ENCODE measurements at places on chromosomes 5 and 9.
A peak's percentile ranks its signal among the peaks of the same experiment; 100 is the strongest.

- peak; percentile 18 for DNase-seq
Measured at GRCh38 chr5:158198636-158199035, 339.7 kb upstream of the CLINT1 start.

GRCh38 chr9:133227242-133227860 is 18.3 kb upstream of the OBP2B start:
- no peak for DNase-seq

- DNase-seq, result no peak
Measured at GRCh38 chr5:58998544-58998943, 415.7 kb downstream of the RAB3C start.

DNA sequence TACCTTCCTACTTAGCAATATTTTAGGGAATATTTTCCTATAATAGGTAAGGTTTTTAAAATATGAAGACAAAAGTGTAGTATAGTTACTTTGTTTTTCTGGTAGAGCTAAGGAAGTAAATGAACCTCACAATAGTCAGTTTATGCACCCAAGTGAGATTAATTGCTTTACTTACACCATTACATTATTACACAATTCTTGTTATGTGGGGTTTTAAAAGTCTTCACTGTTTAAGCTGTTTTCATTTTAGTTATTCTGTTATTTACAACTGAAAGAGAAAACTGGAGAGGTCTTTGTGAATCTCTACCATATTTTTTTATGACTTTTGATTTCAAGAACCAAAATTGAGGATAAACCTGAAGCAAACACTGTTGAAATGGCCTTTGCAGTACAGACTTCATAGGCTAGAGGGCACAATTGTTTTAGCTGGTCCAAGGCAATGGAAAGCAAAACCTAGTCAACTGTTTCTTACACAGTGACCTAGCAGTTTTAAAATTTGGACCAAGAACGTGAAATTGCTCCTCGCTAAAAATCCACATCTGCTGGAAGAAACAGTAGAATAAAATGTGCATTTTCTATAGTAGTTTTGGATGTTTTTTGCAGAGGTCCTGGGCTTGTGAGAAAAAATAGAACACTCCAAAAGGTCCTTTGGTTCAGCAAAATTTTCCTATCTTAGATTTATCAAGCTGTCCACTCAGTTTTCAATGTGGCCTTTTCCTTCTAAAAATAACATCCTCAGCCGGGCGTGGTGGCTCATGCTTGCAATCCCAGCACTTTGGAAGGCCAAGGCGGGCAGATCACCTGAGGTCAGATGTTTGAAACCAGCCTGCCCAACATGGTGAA is 66.4 kb upstream of the FER start:
- DNase-seq, result peak; percentile 16

- DNase-seq, result no peak
Measured at GRCh38 chr9:78131969-78132700, 100.5 kb upstream of the GNAQ start.

DNA sequence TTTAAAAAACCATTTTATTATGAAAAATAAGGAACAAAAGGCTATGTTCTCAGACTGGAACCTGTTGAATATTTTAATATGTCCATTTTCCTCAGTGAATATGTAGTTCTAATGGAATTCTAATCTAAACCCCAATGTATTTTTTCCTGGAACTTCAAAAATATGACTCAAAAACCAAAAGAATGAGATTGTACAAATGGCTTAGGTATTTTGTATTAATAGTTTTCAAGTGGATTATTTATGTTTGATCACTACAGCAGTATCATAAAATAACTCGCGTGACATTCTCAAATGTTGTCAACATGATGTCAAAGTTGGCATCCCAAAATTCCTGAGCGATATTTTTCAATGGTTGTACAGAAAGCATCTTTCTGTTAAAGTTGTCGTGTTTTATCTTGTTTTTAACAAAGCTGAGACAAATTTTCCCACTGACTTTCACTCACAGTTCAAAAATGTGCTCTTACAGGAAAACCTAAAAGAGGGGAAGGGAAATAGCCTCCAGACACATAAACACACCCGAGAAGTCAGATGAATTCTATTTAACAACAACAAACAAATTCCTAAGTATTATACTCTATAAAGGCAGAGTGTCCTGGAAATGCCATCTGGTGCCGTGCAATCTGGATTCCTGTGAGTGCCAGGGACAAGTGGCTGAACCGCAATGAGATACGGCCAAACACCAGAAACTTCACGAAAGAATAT is 68.1 kb upstream of the TAS2R1 start:
- no peak for DNase-seq

DNA sequence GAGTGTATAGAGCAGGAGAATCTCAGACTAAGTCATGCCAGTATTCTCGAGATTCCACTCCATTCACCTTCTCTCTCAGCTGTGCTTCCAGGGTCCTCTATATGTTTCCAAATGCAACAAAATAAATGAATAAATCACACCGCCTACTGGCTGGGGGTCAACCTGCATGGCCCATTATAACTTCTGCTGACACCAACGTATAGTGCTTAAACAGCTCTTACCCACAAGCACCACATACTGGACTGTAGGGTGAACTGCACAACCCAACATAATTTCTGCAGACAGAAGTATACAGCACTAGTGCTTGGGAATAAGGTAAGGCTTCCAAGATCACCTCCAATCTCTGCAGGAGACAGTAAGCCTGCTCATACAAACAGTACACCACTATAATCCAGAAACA is 33.1 kb upstream of the HTR4 start:
- DNase-seq, result no peak

DNA sequence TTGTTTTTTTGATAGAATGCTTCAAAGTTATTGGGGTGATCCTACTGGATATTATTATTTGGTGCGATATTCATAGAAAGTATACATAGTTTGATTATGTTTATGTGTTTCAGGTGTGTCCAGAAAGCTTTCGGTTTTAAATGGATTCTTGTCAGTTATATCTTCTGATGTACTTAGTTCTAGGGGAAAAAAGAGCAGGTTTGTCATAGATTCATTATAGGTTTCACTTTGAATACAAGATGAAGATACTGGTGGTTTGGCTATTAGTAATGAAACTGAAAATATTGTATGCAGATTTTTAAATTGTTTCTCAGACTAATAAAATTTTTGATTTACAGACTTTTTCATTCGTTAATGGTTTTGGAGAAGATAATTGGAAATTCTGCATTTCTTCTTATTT is 98.9 kb downstream of the MAN2A1 start:
- DNase-seq, result no peak

- no peak for DNase-seq
Measured at GRCh38 chr5:67607958-67608357, 411.4 kb upstream of the CD180 start.

GRCh38 chr5:126538579-126538978 is 56.4 kb downstream of the ALDH7A1 start:
- no peak for DNase-seq

DNA sequence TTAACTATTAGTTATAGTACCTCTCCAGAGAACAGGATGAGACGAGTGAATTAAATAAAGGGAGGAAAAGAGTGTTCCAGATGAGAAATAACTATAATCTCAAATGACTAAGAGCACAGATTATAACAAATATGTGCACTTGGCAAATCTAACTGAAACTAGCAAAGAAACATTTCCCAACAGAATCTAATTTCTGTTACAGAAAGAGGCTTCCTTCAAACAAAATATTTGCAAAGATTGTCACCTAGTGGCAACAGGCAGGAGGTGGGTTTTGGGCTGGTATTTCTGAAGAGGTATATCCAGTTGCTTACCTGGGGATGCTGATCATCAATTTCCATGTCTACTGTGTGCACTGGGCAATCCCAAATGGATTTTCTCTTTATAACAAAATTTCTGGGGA is 5.6 kb upstream of the SPDL1 start:
- DNase-seq, result peak; percentile 11

DNA sequence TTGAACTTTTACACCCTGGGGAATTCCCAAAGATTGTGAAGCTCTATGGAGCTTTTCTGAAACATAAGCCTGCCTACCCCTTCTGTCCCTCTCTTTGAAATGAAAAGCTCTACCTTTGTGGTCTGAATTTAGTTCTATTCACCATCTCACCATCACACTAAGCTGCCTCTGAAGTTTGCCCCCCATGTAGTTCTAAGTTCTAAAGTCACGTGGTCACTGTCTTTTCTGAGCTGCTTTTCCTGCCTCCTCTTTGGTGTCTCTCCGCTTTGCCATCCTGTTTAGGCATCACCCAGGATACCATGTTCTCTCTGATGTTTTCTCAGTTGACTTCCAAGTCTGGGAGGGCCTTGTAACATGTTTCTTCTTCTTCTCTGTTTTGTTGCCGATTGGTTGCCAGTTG is 2206.6 kb downstream of the MAT2B start:
- no peak for DNase-seq

- no peak for DNase-seq
Measured at GRCh38 chr9:1606253-1606652, 408.9 kb upstream of the SMARCA2 start.

DNA sequence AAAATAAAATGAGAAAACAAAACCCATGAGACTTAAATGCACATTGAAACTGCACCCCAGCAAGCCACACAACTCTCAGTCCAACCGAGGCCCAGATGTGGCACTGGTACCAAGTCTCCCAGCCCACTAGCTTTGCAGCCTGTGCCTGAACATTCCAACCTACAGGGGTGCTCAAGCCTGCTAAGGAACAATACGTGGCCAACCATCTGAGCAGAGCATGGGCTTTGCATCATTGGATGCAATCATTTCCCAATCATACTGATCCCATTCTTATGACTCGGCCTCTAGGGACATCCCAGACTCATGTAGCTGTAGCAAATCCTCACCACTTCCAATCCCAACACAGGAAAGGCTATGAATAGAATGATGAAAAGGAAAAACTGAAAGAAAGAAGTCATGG is 297.2 kb downstream of the SPOCK1 start:
- DNase-seq, result no peak

- DNase-seq, result no peak
Measured at GRCh38 chr5:9505225-9505624, 40.6 kb downstream of the SEMA5A start.

DNA sequence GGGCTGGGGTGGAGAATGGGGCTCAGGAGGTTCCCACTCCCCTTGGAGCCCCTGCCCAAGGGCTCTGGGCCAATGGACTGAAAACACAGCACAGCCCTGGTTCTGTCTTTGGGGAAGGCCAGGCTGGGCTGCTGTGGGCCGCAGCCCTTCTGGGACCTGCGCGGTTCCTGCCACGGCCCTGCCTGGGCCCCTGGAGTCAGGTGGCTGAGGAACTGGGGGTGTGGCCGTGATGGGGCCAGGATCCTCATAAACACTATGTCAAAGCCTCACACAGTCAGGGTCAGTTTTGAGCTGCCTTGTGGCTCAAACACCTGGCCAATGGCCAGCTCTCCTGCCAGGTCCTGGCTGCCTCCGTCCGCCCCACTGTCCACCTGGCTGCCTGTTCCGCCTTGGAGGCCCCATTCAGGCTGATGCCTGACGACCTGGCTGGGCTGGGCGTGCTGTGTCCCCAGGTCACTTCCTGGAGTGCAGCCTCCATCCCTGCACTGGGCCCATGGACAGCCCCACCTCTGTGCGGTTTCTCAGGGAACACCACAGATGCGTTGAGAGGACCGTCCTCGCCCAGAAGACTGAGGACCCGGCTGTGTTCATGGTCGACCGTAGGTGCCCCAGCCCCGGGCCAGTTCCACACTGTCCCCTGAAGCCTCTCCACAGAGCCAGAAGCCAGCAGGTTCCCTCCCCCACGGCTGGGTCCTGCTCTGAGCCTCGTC is 27.5 kb downstream of the PAEP start:
- DNase-seq, result no peak

- DNase-seq, result no peak
Measured at GRCh38 chr5:172065431-172066065, 59.1 kb upstream of the FBXW11 start.

- no peak for DNase-seq
Measured at GRCh38 chr5:181188700-181189362, 16.2 kb downstream of the TRIM7 start.

- no peak for DNase-seq
Measured at GRCh38 chr5:57185313-57185712, 11.5 kb downstream of the GPBP1 start.

DNA sequence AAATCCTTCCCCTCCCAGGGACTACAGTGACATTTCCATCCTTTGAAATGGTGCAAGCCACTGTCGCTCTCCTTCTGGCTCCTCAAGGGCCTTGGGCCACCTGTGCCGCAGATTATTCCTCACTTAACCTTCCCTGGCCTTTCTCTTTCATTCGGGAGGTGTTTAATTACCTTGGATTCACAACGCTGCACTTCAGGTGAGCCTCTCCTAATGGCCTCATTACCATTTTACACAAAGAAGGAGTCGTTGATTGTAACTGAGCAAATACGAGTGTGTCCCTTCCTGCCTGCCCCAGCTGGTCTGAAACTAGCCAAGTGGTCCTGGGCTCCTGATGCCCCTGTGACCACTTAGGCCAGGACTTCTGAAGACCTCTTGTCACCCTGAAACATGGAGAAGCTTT is 205.0 kb downstream of the CRB2 start:
- peak; percentile 49 for DNase-seq

- DNase-seq, result no peak
Measured at GRCh38 chr5:57179262-57180200, 5.7 kb downstream of the GPBP1 start.

DNA sequence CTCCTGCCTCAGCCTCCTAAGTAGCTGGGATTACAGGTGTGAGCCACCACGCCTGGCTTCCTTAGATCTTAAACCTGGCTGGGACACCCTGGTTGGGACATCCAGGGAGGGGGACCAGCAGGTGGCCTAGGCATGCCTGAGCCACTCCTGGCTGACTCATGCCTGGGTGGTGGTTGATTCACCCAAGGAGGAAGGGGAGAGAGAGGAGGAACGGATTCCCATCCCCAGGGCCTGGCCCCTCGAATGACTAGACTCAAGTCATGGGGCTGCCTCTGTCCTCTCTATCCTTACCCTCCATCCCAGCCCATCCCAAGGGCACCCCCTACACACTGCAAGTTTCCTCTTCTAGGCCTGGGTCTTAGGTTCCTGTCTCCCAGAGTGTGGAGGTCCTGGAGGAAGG is 12.7 kb downstream of the EEIG1 start:
- peak; percentile 20 for DNase-seq

DNA sequence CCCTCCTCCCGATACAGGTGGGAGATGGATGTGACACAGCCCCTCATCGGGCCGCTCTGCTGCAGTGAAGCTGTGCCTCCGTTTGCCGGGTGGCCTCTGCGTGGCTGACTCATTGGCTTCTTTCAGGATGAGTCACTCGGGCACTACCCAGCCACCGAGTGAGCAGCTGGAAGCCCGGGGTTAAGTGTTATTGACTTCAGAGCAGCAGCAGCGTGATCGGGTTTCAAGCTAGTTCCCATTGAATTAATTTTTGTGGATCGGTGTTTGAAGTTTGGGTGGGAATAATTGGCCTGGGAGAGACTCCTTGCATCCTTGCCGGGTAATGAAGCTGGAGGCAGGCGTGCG is 266.4 kb upstream of the IRX4 start:
- DNase-seq, result peak; percentile 12

DNA sequence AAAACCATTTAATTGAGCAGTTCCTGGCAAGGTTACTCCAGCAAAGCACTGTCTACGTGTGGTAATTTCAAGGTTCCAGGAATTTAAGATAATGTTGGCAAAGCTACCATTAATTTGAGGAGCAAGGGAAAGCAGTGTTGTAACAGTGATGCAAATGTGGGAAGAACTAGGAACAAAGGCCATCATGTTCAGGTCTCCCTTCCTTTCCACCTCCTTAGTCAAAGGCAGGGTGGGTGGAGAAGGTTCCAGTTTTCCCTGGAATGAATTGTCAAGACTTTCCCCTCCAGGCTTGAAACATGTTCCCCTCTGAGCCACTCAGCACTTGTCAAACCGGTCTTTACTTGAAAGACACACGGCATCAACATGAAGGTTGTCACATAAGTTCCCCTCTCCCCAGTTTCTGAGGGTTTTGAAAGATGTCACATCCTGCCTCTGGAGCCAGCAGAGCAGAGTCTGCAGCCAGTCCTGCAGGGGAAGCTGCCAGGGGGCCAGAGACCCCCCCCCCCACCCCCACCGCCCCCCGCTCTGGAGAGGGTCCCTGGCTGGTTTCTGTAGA is 226.0 kb downstream of the GAS1 start:
- no peak for DNase-seq

Measured in NCI-H345 (cell line).